Stimulated activated CD4-positive, alpha-beta T cell treated with anti-CD3 and anti-CD28 coated beads, TNF-alpha, amount 100 ng/mL, for 4 hours (primary cell): ENCODE measurements at places on chromosomes 1 and 21.

DNA sequence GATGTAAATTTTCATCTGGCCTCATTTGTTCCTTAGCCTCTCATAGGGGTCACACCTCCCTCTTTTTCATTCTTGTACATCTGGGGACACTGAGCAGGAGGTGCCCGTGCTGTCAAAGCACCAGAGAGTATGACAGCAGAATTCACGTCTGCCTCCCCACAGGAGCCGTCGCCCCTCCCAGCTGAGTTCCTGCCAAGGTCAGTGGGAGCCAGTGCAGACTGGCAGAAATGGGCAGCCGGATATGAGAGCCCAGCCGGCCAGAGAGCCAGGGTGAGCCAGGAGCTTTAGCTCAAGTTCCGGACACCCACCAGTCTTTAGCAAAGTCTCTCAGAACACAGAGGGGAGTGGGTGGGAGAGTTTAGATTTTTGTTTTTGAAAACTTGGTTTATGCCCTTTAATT, 21.9 kb downstream of the GPR137B start:
- DNase-seq: no peak

- DNase-seq: no peak
These were observed 107.2 kb downstream of the RGS2 start for GRCh38 chr1:192916021-192916420.

- no peak for DNase-seq
These were observed 258.4 kb upstream of the DPYD start for GRCh38 chr1:98179151-98179773.

- DNase-seq: no peak
These were observed 2.4 kb downstream of the CCN1 start for GRCh38 chr1:85582687-85583591.

- peak; percentile 18 for DNase-seq
These were observed 1.2 kb downstream of the AGPAT3 start for GRCh38 chr21:43866260-43866629.

GRCh38 chr1:150186789-150187559, 37.3 kb downstream of the PLEKHO1 start:
- DNase-seq: no peak

DNA sequence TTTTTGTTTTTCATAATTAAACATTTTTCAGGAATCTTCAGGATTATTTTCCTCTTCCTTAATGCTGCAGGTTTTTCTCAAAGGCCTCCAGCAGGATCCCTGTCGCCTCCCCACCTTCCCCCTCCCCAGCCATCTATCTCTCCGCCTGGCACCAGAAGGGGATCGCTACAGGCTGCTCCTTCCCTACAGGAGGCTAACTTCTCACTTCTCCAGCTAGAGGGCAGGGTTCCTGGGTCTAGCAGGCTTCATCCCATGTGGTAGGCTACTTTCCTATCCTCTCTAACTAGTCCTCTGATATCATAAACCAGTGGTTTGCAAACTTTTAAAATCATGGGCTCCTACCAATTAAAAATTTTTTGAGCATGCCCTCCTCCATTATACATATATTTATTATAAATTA, 104.1 kb downstream of the KCNN3 start:
- DNase-seq: no peak

- no peak for DNase-seq
These were observed 20.0 kb upstream of the LAMC1 start for GRCh38 chr1:183003203-183003602.

GRCh38 chr1:203565049-203565448, 61.6 kb upstream of the ATP2B4 start:
- no peak for DNase-seq

DNA sequence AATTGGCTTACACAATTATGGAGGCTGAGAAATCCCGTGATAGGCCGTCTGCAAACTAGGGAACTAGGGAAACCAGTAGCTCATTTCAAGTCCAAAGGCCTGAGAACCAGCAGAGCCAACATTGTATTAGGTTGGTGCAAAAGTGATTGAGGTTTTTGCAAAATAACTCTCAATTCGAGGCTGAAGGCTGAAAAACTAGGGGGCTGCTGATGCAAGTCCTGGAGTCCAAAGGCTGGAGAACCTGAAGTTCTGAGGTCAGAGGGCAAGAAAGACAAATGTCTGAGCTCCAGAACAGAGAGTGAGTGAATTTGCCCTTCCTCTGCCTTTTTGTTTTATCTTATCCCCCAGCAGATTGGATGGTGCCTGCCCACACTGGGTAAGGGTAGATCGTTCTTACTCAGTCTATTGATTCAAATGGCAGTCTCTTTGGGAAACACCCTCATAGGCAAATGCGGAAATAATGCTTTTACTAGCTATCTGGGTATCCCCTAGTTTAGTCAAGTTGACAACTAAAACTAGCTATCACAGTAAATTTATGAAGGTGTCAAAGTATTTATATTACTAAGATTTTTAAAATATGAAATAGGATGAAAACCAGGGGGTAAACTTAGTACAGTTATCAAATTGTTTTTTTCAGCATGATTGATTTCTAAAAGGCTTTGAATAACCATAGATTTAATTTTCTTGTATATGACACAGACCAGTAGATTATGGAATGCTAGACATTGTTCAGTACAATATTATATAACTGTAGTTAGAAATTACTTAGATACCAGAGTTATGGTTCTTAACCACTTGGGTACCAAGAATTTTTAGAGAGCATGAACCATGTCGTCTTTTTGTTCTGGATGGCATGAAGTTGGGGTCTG, 15.4 kb downstream of the RABGAP1L start:
- no peak for DNase-seq

DNA sequence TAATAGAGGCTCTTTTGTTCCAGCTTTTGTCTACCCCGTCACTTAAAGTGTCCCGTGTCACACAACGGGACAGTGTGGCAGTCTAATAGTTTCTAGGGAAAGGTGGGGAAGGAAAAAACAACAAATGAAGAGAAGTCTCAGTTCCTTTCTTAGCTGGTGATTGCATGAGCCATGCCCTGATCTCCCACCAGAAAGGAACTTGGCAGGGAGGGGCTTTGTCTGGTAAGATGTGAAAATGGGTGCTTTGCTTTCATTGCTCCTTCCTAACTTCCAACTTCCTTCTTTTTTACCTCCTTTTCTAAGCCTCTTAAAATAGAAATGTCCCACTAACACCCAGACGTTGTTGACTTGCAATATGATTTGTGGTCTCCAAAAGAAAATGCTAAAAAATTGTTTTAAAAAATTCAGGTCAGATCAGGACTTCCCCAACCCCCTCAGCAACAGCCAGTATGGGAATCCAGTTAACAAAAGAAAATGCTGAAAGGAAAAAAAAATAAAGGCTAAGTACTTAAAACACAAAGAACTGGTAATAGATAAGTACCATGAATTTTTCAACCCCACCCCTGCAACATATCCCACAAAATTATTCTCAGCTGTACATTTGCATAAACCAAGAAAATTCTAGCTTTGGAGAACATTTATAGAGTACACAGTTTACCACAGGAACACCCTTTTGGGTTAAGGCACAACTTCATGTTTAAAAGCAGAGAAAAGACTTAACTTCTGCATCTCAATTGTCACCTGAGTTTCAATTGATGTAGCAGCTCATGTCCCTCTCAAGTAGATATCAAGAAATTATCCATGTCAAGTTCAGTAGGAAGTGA, 106.2 kb downstream of the NIBAN1 start:
- no peak for DNase-seq

DNA sequence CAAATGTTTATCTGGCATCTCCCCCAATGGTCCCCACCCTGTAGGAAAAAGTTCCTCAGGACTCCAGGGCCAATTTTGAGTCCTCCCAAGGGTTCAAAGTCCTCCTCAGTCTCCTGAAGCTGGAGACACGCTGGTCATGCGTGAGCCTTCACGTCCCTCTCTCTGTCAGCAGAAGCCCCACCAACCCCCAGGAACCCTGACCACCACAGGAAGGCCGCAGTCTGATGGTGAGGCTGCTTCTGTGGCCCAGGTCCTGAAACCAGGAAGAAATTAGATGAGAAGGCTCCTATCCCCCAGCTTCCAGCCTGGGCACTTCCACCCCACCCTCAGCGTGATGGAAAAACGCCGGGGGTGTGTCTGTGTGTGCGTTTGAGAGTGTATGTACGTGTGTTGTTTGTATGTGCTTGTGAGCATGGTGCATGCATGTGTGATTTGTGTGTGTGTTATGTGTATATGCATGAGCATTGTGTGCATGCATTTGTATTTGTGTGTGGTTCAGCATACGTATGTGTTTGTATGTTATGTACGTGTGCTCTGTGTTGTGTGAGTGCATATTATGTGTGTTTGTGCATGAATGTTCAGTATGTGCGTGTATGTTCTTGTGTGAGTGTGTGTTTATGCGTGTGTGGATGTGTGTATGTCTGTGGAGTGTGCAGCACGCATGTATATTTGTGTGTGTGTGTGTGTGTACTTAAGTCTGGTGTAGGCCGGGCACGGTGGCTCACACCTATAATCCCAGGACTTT, 92.5 kb downstream of the SIK1 start:
- DNase-seq: no peak

DNA sequence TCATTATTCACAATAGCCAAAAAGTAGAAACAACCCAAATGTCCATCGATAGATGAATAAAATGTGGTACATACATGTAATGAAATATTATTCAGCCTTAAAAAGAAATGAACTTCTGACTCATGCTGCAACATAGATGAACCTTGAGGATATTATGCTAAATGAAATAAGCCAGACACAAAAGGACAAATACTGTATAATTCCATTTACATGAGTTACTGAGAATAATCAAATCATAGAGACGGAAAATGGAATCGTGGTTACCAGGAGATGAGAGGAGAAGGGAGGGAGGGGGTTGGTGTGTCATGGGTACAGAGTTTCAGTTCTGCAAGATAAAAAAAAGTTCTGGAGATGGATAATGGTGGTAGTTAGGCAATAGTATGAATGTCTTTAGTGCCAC, 184.1 kb downstream of the PSMG1 start:
- no peak for DNase-seq

- no peak for DNase-seq
These were observed 1.7 kb downstream of the CC2D1B start for GRCh38 chr1:52364235-52364839.

DNA sequence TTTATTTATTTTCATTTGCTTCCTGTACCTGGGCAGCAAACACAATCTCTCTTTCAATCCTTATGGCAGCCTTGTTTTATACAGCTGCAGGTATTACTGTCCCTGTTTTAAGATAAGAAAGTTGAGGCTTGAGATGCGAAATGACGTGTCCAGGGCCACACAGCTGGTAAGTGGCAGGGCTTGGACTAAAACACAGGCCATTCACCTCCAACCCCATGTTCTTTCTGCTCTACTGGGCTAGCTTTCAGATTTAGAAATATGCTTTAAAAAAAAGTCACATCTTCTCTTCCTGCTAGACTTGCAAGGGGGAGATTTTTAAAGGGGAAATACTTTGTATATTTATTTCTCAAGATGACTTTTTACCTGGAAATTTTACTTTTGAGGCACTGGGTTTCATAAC, 62.8 kb downstream of the CNST start:
- DNase-seq: no peak
